ENCODE measurements at places on chromosomes 16 and 17.
A peak's percentile ranks its signal among the peaks of the same experiment; 100 is the strongest.

DNA sequence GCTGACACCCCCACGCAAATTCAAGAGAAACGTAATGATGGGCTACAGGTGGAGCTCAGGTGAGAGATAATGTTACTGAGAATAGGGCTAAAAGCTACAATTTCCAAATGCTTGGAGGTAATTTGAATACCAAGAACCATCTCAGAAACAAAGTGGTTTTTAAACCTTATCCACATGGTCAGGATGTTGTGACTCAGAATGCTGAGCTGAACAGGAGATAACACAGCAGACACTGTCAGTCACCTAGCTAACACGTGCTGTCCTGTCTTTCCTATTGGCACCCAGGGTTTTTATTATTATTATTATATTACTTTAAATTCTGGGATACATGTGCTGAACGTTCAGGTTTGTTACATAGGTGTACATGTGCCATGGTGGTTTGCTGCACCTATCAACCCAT lies 233.0 kb upstream of the MAF start:
- no peak for DNase-seq

- DNase-seq: peak; percentile 92
Observed at GRCh38 chr16:78505544-78506366, 406.3 kb downstream of the WWOX start.

- DNase-seq: no peak
Observed at GRCh38 chr17:82223517-82223916, 5.3 kb upstream of the SLC16A3 start.

GRCh38 chr17:80981062-80981902 lies 10.4 kb upstream of the CHMP6 start:
- DNase-seq: no peak

DNA sequence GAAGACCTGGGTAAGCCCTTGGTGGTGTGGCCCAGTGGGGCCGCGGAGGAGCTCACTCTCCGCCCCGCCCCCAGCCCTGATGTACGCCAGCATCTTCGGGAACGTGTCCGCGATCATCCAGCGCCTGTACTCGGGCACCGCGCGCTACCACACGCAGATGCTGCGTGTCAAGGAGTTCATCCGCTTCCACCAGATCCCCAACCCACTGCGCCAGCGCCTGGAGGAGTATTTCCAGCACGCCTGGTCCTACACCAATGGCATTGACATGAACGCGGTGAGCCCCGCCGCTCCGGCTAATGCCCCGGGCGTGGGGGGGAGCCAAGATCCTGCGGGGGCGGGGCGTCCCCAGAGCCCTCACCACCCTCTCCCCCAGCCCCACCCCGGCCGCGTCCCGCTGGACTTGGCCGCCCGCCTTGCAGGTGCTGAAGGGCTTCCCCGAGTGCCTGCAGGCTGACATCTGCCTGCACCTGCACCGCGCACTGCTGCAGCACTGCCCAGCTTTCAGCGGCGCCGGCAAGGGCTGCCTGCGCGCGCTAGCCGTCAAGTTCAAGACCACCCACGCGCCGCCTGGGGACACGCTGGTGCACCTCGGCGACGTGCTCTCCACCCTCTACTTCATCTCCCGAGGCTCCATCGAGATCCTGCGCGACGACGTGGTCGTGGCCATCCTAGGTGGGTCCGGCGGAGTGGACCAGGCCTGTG lies 12.1 kb upstream of the DCAF7 start:
- DNase-seq: no peak

DNA sequence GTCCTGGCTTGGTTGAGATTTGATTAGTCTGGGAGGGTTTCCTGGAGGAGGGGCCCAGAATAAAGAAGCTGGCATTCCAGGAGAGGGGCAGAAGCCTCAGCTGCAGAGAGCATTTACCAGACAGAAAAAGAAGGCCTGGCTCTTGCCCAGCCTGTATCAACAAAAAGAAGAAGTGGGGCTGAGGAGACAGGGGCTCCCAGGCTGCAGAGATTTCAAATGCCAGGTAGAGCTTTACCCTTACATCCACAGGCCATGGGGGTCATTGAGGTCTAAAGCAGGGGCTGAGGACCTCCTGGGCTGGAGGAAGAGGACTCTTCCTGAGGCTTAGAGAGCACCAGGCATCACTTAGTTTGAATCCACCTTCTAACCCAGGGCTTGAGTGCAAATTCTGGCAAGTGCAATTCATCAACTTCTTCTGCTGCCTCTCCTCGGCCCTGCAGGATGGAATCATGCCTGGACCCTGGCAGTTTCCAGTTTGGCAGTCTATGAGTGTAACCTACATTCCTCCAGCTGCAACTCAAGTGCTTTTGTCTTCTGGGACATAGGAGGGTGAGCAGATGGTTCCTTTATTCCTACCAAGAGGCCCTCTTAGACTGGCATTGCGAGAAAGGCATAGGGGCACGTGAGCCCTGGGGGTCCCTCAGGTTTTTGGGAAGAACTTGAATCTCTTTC lies 15.3 kb downstream of the CA7 start:
- peak; percentile 37 for DNase-seq
